ENCODE measurements at places on chromosomes 2 and 18.

GRCh38 chr18:76672627-76673026 lies 149.7 kb upstream of the ZNF236 start:
- DNase-seq = peak; percentile 55

- DNase-seq = no peak
These were observed 69.9 kb downstream of the KCNH7 start for GRCh38 chr2:162768656-162769055.

- DNase-seq = peak; percentile 92
These were observed 17.0 kb upstream of the BCL2 start for GRCh38 chr18:63336366-63337099.

- DNase-seq = peak; percentile 7
These were observed 18.0 kb downstream of the LRPPRC start for GRCh38 chr2:43977677-43978375.

DNA sequence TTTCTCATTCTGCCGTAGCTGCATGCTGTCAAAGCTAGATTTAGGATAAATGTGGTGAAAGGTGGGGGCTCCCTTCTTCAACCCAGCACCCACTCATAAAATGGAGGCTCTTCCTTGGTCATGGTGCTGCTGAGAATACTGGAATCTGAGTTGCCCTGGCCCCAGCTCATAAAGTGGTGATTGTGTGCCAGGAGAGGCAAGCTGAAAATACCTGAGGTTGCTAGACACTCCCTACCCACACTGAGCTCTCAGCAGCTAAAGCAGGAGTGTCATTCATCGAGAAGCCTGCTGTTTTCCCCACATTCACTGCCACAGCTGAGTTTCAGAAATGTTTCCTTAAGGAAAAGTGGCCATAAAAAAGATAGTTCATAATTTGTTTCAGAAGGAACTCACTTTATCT lies 297.1 kb upstream of the RBMS1 start:
- no peak for DNase-seq

All from GM23248 (cell line).